ENCODE measurements at places on chromosomes 13 and 19. TPM values are rescaled to one million over a fixed set of nuclear protein-coding genes. Genes with fewer than 3 reads are reported as not detected.

DNA sequence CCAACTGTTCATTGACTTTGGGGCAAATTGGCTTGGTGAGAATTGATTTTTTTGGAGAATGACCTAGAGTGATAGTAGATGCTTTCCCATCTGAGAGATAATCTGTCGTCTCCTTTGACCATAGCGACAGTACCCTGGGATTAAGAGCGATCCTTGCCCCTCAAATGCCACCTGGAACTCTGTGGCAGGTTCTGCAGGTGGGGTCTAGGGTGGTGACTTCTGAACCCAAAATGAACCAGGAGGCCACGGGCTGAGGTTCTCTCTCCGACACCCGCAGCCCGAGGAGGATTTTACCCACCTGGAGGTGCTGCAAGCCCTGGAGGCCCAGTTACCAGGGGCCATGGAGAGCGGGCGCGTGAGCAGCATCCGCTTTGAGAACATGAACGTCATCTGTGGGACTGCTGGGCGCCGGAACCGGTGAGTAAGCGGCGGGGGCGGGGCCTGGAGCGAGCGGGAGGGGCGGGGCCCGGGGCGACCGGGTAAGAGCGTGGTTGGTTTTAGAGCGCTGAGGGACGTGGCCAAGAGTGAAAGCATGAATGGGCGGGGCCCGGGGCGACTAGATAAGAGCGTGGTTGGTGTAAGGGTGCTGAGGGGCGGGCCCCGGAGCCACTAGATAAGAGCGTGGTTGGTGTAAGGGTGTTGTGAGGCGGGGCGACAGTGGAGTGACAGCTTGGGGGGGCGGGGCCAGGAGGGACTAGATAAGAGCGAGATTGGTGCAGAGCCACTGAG is 8.6 kb downstream of the C19orf81 start:
- peak; percentile 100 for DNase-seq
- H3K4me1 ChIP-seq = no peaks in the 10 kb centered on the region
- H3K4me3 ChIP-seq = peak overlapping the region; percentile 94
- peaks cover 10% of the 10 kb centered on the region for H3K36me3 ChIP-seq

GRCh38 chr19:42850981-42851717 is 28.4 kb downstream of the PSG1 start:
- H3K4me1 ChIP-seq = no peaks in the 10 kb centered on the region
- H3K27ac ChIP-seq = no peak overlapping the region
- DNase-seq = no peak
- no peak overlapping the region for H3K4me3 ChIP-seq
- peaks cover 35% of the 10 kb centered on the region for H3K36me3 ChIP-seq

DNA sequence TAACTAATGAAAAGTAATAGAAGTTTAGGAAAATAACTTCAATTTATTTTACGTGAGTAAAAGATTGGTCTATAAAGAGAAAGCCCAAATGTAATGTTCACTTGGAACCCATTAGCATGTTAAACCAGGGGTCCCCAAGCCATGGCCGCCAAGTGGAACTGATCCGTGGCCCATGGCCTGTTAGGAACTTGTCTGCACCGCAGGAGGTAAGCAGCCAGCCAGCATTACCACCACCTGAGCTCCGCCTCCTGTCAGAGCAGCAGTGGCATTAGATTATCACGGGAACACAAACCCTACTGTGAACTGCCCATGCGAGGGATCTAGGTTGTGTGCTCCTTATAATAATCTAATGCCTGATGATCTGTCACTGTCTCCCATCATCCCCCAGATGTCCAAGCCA is 818.7 kb upstream of the GPC6 start:
- no peak overlapping the region for H3K4me3 ChIP-seq
- no peaks in the 10 kb centered on the region for H3K36me3 ChIP-seq
- H3K27me3 ChIP-seq = peaks cover 1% of the 10 kb centered on the region
- no peak overlapping the region for H3K27ac ChIP-seq
- peak; percentile 54 for DNase-seq

GRCh38 chr19:40365010-40365409 is 16.5 kb downstream of the PLD3 start:
- no peak overlapping the region for H3K27ac ChIP-seq
- peak overlapping the region; percentile 87 for H3K4me3 ChIP-seq
- H3K36me3 ChIP-seq = peaks cover 21% of the 10 kb centered on the region
- no peaks in the 10 kb centered on the region for H3K27me3 ChIP-seq
- H3K4me1 ChIP-seq = no peaks in the 10 kb centered on the region

DNA sequence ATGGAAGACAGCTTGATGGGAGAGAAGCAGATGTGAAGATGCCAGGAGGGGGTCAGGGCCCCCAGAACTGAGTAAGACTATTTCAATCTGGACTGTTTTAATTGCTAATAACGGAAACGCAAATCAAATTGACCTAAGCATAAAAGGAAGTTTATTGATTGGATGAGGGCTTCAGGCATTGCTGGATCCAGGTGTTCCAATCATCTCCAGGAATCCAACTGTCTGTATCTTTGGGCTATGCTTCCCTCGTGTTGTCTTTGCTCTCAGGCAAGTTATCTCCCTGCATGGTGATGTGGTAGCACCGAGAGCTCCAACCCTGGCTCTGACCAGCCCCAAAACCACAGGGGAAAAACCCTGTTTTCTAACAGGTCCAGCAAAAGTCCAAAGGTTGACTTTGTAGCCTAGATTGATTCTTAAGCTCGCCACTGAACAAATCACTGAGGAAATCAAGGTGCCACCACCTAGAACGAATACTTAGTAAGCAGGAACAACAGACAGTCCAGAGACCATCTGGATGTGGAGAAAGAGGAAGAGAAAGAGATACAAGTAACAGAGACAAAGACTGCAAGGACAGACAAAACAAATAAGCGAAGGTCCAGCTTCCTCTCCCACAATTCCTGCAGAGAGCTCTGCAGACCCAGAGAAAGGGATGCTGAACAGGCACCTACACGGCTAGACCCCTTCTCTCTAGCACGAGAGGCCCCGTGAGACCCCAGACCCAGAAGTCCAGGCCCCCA is 1.2 kb upstream of the C19orf81 start:
- DNase-seq = no peak
- peaks cover 4% of the 10 kb centered on the region for H3K4me1 ChIP-seq
- no peaks in the 10 kb centered on the region for H3K36me3 ChIP-seq
- no peak overlapping the region for H3K27ac ChIP-seq
- peaks cover 4% of the 10 kb centered on the region for H3K27me3 ChIP-seq

DNA sequence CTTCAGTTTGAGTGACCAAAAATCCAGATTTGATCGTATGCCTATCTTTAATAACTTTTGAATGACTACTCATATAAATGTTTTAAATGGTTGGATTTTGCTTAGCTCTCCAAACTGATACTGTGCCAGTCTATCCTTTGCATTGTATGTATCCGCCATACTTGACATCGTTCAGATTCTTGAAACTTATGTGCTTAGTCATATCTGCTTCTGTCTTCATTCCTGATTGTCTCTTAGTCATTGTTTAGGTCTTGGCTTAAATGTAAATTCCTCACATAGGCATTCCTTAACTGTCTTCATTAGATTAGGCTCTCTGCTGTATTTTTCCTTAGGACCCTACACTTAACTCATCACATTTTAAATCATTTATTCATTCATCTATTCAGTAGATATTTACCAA is 126.0 kb downstream of the PCCA start:
- H3K4me1 ChIP-seq = no peaks in the 10 kb centered on the region
- no peaks in the 10 kb centered on the region for H3K27me3 ChIP-seq
- H3K27ac ChIP-seq = no peak overlapping the region
- peaks cover 17% of the 10 kb centered on the region for H3K36me3 ChIP-seq

DNA sequence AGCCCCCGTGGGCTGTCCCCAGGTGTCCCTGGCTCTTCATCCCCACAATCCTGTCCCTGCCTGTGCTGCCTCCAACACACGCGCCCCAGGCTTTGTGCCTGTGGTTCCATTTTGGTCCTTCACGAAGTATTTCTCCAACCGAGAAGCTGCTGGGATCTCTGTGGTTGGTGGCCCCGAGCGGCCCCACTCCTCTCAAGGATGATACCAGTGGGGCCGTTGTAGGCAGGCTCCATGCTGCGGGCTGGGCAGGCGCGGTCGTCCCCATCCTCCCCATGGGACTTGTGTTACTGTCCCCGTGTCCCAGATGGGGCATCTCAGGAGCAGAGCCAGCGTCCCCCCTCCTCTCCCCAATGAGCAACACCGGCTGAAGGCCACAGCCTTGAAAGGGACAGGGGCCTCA is 3.7 kb upstream of the ZNF554 start:
- no peak for DNase-seq
- no peaks in the 10 kb centered on the region for H3K27me3 ChIP-seq
- no peak overlapping the region for H3K27ac ChIP-seq
- H3K36me3 ChIP-seq = peaks cover 27% of the 10 kb centered on the region

The GNG8 gene
- total RNA-seq = not detected

The BEST2 gene
- 2.0 TPM for total RNA-seq

The ZNF441 gene
- 1.3 TPM for total RNA-seq

The ZNF888 gene
- 12.1 TPM for total RNA-seq

- no peak overlapping the region for H3K4me3 ChIP-seq
- no peaks in the 10 kb centered on the region for H3K27me3 ChIP-seq
- H3K4me1 ChIP-seq = peaks cover 7% of the 10 kb centered on the region
- H3K36me3 ChIP-seq = no peaks in the 10 kb centered on the region
- no peak for DNase-seq
Observed at GRCh38 chr13:75871059-75871458, 234.9 kb downstream of the LMO7 start.

GRCh38 chr19:36041831-36042230 is 9.2 kb upstream of the CLIP3 start:
- H3K27me3 ChIP-seq = no peaks in the 10 kb centered on the region
- H3K4me1 ChIP-seq = no peaks in the 10 kb centered on the region
- H3K27ac ChIP-seq = no peak overlapping the region
- no peak overlapping the region for H3K4me3 ChIP-seq

GRCh38 chr13:97307118-97307881 is 85.2 kb downstream of the MBNL2 start:
- H3K4me3 ChIP-seq = no peak overlapping the region
- H3K36me3 ChIP-seq = no peaks in the 10 kb centered on the region
- H3K4me1 ChIP-seq = no peaks in the 10 kb centered on the region
- H3K27me3 ChIP-seq = no peaks in the 10 kb centered on the region
- no peak for DNase-seq

All from H9 (cell line).